ENCODE measurements at places on chromosomes 6 and 20.

- no peak for DNase-seq
Observed at GRCh38 chr6:2630359-2630758, 120.4 kb downstream of the MYLK4 start.

DNA sequence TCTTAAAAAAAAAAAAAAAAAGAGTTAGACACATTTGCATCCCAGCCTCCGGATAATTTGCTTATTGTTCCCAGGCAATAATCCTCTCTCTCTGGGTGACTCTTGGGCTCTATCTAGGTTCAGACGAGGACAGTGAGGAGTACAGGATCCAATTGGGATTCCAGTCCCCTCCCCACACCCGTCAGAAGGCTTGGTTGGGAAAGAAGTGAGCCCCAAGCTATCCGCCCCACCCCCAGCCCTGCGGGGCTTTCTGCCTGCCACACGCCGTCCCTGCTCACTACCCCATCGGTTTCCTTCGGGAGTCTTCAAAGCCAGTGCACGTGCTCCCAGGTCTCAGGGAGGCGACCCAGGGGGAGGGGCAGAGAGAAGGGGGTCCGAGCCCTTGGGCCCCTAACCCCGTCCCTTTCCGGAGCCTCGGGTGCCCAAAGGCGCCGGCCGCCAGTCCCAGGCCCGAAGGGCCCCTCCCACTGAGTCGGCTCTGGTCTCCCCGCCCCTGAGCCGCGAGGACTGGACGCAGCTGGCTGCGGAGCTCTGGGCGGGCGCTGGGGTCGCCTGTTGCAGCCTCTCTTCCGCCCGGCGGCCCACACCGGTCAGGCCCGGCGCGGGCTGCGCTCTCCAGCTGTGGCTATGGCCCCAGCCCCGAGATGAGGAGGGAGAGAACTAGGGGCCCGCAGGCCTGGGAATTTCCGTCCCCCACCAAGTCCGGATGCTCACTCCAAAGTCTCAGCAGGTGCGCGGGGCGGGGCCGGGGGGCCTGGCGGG is 2.5 kb downstream of the MYMX start:
- DNase-seq, result no peak

- no peak for DNase-seq
Observed at GRCh38 chr6:704046-704445, 11.1 kb upstream of the EXOC2 start.

DNA sequence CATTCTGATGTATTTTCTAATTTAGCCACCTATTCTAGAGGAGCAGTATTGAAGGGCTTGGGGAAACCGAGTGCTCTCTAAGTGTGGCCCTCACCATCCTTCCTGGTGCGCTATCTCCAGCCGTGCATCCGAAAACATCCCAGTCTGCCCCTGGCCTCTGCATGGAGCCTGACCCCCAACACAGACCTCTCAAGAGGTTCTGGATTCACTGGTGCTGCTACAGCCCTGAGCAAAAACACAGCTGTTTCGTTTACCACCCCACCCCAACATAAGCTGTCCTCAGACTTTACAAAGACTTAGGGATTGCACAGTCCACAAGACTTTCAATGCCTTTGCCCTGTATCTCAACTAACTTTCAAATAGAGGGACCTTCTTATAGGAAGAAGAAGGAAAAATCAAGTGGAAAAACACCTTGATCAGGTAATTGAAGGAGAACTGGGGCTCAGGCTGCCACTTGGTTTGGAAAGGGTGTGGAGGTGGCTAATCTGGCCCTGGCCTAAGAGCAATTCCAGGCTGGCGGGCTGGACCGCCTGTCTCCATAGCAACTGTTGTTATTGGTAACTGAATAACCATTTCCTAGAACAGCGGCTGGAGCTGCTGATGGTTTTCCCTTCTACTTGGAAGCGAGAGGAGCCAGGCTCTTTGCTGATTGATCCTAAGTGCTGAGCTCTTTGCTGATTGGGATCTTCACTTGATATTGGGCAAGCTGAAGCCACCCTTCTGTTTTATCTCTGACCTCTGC is 90.2 kb upstream of the TOX2 start:
- no peak for DNase-seq

GRCh38 chr6:166382500-166382932 is 224 bp downstream of the MPC1 start:
- peak; percentile 1 for DNase-seq

DNA sequence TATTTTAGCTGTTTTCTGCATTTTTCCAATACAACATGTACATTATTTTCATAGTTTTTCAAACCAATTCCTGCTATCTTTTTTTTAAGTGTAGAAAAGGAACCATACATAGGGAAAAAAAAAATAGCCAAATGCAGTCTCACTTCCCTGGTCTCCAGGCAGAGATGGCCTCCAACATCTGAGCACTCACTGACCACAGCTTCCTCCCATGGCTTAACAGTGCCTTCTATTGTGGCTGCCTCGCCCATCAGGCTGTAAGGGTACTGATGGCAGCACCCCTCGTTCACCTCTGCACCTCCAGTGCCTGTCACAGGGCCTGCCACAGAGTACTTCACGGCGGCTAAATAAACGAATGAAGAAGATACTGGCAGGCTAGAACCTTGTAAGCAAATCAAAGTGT is 591.1 kb downstream of the PTPRT start:
- DNase-seq, result no peak

- DNase-seq, result no peak
Observed at GRCh38 chr20:23234311-23235078, 116.1 kb upstream of the NXT1 start.

DNA sequence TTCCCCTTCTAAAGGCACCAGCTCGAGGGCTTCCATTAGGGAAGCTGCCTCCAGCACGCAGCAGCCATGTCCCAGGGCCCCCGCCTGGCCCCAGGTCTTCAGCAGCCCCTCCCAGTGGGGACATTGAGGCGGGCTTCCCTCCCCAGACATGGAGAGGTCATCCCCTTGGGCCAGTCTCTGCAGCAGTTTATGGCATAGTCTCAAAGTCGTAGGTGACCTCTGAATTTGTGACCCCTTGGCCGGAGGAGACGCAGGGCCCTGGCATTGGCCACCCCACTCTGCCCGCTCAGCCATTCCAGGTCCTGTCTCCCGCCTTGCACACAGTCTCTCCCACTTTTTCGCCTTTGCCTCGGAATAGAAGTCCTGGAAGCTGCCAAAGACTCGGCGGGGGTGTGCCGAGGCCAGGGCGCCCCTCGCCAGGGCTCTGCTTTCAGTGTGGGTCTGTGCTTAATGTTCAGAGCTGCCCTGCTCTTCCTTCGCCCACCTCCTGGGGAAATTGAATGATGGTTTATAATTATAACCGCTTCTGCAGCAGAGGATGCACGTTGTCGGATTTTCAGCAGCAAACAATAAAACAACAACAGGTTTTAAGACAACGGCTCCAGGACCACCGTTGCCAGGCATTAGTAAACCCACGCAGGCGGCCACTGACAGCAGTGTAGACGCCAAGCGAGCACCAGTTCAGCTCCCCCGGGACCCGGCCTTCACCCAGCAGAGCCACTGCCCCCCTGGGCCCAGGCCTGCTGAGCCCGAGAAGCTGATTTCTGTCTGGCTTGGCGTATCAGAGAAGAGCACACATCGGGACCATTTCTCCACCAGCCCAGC is 187.0 kb downstream of the TAF4 start:
- no peak for DNase-seq

DNA sequence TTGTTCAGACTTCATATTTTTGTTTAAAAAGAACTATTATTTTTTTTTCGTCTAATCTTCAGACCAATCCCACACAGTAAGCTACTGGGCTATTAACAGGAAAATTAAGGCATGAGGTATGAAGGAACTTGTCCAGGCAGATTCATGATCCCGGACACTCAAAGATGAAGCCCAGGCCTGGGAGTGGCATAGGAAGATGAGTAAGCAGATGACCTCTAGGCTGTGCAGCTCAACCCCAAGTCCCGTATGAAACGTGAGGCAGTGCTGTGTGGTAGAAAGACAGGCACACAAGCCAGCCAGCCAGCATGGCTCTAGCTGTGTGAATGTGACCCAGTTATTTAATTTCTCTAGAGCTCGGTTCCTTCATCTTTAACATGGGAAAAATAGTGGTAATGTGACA is 231.9 kb downstream of the CLIC5 start:
- DNase-seq, result no peak

DNA sequence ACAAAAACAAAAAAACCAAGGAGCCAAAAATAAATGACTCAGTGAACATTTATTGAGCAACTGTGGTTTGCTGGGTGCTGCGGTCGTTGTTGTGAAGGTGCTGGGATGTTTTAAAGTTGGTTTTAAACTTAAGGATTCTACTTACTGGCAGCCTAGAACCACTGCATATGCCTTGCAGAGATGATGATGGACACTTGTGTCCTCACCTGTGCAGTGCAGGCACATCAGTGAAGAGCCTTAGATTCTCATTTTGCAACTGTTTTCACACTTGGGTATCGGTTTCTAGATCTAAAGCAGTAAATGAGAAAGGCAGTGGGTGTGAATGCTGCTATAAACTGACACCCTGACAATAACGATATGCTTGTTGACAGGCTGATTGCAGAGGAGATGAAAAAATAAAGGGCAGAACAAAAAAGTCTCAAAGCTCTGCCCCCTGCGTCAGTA is 68.8 kb downstream of the UTRN start:
- no peak for DNase-seq

DNA sequence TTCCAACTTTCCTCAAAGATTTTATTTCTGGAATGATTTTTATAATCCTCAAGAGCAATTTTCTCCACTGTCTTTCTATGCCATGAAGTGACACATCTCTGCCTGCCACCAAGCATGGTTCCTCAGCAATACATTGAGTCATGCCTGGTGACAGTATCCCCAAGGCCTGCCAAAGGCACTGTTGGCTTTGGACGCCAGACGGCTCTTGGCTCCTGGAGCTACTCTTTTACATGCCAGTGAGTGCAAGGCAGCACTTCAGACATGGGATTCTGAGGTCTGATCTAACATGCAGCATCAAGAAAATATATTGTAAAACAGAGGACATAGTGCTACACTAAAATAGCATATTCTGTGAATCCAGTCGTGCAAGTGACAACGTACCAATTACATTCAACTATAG is 20.1 kb upstream of the PLEKHG1 start:
- no peak for DNase-seq

DNA sequence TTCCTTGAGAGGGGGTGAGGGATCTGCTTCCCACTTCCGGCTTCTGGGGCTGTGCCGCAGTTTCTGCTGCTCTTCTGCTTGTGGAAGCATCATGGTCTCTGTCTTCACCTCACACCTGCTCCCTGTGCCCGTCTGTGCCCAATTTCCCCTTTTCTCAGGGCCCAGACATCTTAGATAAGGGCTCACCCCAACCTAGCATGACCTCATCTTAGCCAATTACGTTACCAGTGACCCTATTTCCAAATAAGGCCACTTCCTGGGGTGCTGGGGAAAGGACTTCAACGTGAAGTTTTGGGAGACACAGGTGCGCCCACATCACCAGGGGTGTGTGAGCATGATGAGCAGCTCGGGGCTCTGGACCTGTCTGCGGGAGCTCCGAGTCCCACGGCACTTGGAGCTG is 20.7 kb upstream of the RBBP8NL start:
- no peak for DNase-seq

- DNase-seq, result no peak
Observed at GRCh38 chr6:163182696-163183095, 231.8 kb upstream of the QKI start.

GRCh38 chr6:11275598-11275997 is 43.1 kb upstream of the NEDD9 start:
- DNase-seq, result no peak

- peak; percentile 52 for DNase-seq
Observed at GRCh38 chr6:29632789-29633533, at the start of gene GABBR1. Gene GABBR1 (minus strand): TSS chr6:29633183. CDS start chr6:29632385, 798 bp downstream.

DNA sequence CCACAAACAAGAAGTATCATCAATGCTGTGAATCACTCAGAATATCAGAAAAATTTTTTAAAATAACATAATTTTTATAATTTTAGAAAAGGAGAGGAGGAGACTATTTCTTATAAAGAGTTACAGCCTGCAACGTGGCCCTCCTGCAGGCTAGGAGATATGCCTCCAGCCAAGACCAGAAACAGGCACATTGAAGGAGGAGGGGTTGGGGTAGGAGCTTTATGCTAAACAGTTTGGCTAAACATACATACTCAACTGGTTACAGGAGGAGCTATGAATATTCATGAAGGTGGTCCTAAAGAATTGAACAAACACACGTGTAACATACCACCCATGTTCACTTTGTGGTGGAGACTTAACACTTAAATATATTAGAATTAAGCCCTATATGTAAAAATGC is 14.2 kb upstream of the LCA5 start:
- no peak for DNase-seq

DNA sequence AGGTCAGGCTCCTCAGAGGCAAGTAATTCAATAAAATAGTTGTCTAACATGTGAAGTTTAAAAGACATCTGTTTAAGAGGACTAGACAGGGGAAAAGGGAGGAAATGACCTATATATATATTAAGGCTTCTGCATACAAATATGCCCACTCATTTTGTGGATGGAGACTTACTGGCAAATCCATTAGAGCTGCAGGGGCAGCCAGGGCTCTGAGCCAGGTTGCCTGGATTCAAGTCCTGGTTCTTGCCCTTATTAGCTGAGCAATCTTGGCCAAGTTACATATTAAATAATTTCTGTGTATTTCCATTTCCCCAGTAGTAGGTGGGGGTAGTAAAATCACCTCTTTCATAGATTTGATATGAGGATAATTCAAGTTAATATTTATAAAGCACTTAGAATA is 287.0 kb upstream of the RIMS1 start:
- DNase-seq, result no peak

DNA sequence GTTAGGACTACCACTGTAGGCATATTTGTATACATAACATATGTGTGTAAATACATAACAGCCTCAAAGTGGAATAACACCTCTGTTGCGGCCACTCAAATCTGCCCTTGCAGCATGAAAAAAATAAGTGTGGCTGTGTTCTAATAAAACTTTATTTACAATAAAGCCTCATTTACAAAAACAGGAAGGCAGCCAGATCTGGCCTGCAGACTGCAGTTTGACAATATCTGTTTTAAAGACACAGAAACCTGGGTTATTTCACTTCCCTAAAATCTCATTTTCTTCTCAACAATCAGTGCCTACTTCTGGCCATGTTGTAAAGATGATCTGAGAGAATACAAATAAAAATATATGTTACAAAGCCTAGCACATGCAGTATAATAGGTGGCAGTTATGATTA is 53.9 kb upstream of the SCML4 start:
- no peak for DNase-seq

DNA sequence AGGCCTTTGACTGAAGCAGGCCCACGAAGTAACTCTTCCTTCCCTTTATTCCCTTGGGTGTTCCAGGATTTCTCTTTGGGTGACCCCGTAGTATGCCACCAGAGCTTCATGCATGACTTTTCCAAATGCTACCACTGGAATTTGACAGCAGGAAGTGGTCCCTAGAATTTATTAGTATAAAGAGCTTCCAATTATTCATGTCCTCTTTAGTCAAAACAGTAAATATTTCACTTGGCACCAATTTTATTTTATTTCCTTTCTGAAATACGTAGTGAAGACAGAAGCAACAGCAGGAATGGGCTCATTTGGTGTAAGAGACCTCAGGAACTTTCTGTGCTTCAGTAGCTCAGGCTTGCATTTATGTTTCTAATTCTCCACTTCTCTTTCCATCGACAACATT is 151.3 kb downstream of the LCA5 start:
- DNase-seq, result no peak

- no peak for DNase-seq
Observed at GRCh38 chr6:43843097-43843645, 73.2 kb downstream of the VEGFA start.

- DNase-seq, result no peak
Observed at GRCh38 chr6:162538643-162539064, 188.9 kb downstream of the PRKN start.

Data from stimulated activated CD8-positive, alpha-beta memory T cell treated with anti-CD3 and anti-CD28 coated beads, Interleukin-15, amount 100 ng/mL, for 48 hours (primary cell).